T-helper 2 cell treated with Interferon-gamma antibody and Interleukin-4, amounts not matched to agents 5 μg/mL and 100 μg/mL, for 36 hours (primary cell): ENCODE measurements at places on chromosomes 5 and 9.

DNA sequence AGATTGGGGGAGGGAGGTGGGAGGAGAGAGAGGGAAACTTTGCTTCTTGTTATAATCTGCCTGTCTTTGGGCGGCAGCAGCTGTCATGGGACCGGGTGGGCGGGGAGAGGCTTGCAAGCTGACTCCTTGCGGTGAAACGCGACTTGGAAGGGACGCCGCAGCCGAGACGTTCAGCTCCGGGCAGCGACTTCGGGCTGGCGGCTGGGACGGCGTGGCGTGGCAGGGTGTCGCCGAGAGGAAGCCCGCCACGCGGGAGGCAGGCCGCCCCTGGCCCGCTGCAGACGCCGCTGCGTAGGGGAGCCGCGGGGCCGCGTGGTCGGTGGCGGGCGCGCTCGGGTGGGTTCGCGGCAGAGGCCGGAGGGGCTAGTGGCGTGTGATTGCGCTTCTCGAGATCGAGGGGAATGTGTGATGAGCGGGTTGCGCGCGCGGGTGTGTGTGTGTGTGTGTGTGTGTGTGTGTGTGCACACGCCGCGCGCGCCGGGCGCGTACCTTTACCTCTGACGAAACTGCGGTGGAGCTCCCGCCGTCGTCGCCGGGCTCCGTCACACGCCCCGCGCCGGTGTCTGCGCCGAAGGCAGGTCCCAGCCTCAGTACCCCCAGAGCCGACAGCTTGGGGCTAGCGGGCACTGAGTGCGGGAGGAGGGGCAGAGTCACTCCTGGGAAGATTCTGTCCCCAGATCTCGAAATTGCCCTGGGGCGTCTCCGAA is 1.7 kb downstream of the PPARGC1B start:
- DNase-seq: peak; percentile 57

DNA sequence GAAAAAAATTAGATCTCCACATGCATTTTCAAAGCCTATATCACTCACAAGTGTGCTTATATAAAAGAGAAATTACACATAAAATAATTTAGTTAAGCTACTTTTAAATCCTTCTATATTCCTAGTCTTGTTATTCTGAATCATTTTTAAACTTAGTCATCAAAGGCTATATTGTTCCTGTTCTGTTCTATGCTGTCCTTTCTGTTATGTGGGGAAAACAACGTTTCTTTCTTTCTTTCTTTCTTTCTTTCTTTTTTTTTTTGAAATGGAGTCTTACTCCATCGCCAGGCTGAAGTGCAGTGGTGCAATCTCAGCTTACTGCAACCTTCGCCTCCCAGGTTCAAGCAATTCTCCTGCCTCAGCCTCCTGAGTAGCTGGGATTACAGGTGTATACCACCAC is 389.2 kb upstream of the FTMT start:
- no peak for DNase-seq

GRCh38 chr9:131584858-131585257 is 39.5 kb downstream of the PRRT1B start:
- DNase-seq: no peak

GRCh38 chr9:32334112-32334511 is 50.3 kb upstream of the ACO1 start:
- DNase-seq: no peak

GRCh38 chr9:108703429-108703828 is 152.4 kb downstream of the ACTL7B start:
- no peak for DNase-seq

DNA sequence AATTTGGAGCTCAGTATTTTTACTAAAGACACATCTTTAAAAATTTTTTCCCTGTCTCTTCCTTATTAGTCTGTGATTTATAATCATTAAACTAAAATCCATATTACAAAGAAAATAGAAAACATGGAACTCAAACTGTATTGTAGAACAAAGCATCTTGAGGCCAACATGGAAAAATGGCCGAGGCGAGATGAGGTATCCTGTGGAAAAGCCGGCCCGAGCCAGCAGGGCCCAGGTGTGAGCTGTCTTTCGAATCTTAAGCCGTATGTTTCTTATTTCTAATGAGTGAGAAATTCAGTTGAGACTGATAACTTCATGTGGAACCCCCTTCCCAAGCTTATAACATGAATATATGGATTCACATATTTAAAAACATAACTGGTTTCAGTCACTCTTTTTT is 170.4 kb upstream of the OTULINL start:
- no peak for DNase-seq

DNA sequence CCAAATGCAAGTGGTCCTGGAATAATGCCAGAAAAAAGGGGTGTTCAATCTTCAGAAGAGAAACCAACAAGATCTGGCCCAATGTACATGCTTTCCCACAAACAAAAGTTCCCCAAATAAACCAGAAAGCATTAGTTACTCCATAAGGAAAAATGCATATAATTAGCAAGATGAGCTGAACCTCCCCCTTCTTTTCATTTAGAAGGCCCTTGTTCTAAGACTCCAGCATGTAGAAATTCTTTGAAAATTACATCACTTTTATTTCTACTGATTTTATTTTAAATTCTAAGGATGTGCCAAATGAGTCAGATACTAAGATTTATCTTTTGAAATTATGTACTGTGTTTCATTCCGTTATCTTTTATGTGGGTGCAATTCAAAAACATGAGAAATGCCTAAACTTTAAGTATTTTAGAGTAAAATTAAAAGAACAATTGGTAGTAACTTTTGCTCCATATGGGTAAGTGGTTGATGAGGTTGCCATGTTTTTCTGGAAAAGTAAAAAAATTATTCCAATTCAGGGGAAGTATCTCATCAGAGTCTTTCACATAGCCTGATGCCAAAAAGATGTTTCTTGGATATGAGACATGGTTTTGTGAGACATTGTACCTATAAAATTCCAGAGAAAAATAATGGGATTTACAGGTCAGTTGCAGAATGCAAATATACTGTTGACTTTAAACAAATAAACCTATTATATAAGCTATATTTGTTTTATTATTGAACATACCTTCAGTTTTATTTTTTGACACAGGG is 106.5 kb upstream of the CCDC112 start:
- DNase-seq: no peak
